Brain (organoid and tissue), 16 donors: ENCODE measurements at places on chromosomes 12 and 14. TPM values are rescaled to one million over a fixed set of nuclear protein-coding genes. Genes with fewer than 3 reads are reported as not detected.
A peak's percentile ranks its signal among the peaks of the same experiment; 100 is the strongest.

- DNase-seq = no peak
Observed at GRCh38 chr14:83909507-83909906, 1620.4 kb upstream of the FLRT2 start.

DNA sequence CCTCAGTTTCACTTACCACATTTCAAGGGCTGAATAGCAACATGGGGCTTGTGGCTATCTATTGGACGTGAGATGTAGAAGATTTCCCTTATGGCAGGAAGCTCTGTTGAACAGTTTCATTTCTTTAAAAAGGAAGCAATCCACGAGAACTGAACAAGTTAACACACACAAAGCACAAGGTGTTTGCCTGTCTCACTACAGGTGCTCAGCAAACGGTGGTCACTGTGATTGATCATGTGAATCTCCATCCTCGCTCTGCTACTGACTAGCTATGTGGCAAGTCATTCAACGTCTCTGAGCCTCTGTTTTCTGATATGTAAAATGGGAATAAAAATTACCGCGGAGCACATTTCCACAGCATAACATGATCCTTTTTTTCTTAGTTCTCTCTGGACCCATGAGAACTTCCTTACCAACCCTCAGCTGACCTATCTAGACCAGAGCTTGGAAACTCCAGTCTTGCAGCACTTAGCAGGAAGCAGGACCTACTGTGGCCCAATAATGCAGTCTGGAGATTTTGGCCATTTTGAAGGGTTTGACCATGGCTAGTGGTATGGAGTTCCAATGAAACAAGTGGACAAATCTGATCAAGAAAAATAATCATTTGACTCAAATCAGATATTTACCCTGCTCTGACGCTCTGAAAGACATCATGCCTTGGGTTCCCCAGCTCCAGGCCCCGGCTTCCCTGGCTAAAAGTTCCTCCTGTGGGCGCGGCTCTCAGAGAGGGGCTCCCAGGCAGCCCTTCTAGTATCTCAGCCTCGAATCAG is 278.8 kb downstream of the ZFP36L1 start:
- no peak for DNase-seq

GRCh38 chr14:38203929-38204718 is 3.6 kb upstream of the SSTR1 start:
- no peak for DNase-seq

GRCh38 chr12:2895511-2895910 is 4.8 kb downstream of the TULP3 start:
- DNase-seq = no peak

- no peak for DNase-seq
Observed at GRCh38 chr14:99759546-99759925, 33.7 kb upstream of the EML1 start.

GRCh38 chr14:59657769-59658168 is 81.2 kb upstream of the CCDC175 start:
- no peak for DNase-seq

DNA sequence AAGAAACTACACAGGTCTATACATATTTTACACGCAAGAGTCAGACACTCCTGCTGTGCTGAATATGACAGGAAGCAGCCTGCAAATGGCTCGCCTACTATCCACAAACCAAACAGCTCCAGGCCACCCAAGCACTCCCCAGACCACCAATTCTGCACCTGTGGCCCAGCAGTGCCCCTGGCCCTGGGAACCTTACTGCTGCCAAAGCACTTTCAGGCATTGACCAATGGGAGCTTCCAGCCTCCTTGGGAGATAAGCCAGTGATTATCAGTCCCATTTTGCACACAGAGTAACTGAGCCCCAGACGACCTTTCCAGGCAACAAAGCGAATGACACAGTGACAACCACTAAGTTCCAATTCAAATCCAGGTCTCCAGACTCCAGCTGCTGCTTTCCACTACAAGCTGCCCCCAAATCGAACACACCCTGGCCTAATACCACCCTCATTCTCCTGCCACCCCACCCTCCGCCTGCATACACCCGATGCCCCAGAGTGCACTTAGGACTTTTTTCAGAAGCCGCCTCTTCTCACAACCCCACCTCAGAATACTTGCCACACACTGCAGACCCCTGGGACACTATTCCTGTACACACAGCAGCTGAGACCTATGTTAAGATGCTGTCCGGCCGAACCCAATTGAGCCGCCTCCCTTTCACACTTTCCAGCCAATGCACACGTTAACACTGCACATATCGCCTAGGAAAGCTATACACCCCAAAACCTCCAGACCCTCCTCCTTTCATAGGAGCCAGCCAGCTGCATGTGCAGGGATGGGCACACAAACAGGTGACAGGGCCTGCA is 126.1 kb upstream of the PRMT8 start:
- DNase-seq = peak; percentile 30

DNA sequence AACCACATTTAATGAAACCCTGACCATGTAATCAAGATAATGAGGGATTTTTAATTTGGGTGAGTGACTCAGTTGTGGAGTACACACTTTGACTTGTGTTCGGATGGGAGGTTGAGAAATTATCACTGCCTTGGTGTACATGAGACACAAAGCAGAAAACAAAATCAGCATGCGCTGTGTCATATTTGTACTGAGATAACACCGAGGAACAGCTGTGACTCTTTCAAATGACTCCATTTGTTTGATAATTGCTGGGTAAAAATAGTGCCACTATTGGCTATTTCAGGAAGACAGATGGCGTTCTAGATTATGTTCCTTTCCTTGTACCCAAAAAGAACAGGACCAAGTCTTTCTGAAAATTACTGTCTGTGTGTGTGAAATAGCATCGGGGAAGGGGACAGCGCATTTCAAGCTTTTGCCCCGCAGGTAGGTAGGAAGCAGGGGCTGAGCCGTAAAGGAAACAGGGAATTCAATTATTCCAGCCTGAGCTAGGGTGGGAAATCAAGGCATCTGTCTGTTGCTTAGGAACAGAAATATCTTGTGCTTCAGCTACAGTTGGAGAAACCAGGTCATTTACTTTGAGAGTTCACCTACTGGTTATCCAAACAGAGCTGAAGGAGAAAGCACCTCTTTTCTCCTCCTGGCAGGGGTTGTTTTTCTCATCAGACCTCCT is 114.3 kb downstream of the SNAPC1 start:
- DNase-seq = peak; percentile 84

DNA sequence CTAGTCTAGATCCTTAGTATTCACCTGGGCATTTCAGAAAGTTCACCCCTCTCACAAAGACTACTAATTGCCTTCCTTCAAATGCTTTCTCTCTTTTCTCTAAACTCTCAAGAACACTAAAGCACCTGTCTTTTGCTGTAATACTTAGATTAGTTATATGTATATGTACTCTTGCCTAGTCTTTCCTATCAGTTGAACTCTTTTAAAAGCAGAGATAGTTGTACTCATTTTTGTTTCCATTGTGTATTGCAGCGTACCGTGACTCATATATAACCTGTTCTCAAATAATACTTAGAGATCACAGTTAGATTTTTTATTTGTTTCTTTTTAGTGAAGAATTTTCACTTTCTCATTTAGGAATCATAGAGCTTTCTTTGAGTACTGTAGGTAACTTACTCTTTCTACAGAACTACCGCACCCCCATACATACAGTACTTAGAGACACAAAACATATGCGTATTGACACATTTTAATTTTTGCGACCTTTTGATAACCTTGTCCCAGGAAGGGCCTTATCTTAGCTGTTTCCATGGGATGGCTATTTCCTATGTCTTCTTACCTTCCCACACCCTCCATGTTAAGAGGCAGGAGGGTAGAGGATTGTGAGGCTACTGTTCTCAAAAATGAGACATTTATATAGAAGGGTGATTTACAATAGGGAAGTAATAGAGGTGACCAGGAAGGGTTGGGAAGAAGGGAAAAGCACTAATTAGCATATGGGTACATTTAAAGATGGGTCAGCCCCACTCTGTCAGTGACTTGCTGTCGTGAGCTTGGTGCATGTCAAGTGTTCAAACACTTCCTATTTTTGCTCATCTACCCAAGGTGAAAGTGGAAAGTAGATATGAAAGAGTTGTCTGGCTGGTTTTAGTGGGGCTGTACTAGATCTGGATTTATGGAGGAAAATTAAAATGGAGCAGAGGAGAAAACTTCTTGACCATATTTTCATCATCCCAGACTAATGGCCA is 74.3 kb downstream of the PLEKHA5 start:
- no peak for DNase-seq

DNA sequence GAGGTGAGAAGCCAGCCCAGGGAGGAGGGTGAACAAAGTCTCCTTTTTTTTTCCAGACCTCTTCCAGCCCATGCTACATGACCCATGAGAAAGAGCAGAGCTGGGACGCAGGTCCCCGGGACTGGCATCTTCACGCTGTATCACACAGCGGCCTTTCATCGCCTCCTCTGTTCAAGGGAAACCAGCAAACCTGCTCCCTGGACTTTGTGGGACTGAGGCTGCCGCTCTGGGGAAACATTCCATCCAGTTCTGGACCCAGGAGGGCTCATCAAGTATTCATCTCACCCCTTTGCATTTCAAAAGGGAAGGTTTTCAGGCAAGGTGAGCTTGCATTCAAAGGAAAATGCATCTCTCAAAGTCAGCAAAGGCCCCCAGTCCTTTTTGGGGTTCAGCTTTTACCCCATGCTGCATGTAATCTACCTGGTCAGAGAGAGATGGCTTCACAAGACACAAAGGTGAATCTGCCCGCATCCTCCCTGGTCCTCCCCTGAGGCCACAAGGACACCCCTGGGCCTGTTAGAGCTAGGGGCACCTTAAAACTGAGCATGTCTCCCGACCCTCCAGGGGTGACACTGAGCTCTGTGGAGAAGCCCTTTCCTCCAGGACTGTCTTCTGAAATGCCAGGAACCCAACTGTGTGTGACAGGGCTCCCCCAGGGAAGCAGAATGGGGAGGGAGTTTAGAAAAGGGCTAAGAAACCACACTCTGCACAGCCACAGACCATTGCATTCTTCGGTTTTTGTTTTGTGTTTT is 21.2 kb upstream of the MEG3 start:
- DNase-seq = no peak

DNA sequence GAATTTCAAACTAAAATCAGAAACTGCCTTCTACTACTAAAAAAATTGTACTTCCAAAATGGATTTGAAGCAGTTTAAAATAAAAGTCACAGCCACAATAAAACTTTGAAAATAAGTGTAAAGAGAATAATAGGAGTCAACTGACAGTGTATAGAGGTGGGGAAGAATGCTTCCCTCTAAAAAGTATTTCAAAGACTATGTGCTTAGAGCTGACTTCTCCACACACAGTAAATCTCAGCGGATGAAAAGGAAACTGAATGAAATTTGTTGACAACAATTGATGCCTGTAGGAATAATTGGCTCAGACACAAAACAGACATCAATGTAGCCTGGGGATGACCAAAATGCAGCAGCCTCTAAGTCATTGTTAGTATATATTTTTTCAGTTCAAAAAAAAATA is 7.9 kb downstream of the IGF1 start:
- no peak for DNase-seq

- peak; percentile 2 for DNase-seq
Observed at GRCh38 chr12:3832738-3833137, 40.5 kb downstream of the PARP11 start.

GRCh38 chr14:91202234-91202974 is 42.1 kb downstream of the GPR68 start:
- DNase-seq = no peak

DNA sequence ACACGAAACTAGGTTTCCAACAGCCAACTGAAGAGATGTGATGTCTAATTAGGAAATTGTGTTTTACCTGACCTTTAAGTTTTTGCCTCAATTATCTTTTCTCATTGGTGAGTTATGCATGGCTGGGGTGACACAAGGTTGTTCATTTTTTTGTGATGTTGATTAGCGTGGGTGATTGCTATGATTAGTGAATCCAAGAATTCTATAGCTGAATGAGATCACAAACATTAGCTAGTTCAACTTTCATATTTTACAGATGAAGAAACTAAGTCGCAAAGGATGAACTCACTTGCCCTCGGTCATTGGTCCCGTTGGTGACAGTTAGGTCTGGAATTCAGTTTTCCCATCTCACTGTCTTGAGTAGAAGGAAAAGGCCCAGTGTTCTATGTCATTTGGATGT is 32.6 kb upstream of the LMNTD1 start:
- DNase-seq = no peak

DNA sequence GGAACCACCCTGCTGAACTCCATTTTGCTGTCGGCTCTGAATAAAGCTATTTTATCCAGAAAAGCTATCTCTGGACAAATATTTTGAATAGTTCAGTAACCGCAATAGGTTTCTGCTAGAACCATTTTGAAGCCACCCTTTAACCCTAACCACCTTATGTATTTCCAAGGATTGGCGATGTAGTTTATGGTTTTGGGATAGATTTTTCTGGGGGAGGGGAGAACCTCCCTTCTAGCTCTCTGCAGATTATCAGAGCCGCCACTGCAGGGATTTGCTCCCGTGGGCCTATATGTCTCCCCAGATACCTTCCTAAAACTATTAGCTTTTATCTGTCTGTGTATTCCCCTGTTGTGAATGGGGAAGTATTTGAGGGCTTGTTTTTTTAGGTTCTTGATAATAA is 1.8 kb upstream of the TUBA1B start:
- DNase-seq = no peak

- no peak for DNase-seq
Observed at GRCh38 chr12:20453756-20454310, 85.5 kb downstream of the PDE3A start.

- DNase-seq = no peak
Observed at GRCh38 chr14:87008965-87009364, 984.0 kb downstream of the GALC start.

DNA sequence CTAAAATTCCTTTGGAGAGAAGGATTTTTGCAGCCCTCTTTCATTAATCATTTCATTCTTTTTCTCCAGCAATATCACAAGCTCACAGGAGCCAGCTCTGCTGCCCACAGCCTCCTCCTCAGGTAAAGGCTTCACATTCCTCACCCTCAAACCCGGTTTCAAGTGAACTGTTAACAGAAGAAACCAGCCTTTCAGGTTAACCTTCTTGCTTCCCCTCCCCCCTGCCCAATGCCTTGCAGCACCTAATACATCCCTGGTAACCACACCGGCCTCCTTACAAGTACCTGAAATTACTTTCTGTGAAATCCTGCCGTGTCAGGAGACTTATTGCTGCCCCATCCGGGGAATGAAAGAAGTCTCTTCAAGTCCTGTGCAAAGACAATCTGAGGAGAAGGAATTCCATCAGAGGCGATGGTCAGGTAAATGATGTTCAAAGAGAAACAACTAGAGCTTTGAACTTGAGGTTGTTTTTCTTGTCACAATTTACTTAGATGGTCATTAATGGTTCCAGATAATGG is 111.2 kb downstream of the MYRFL start:
- no peak for DNase-seq

GRCh38 chr12:100458191-100458590 is 15.5 kb upstream of the NR1H4 start:
- DNase-seq = no peak

- peak; percentile 48 for DNase-seq
Observed at GRCh38 chr14:78848234-78848820, 678.2 kb downstream of the NRXN3 start.

GRCh38 chr12:39779768-39780340 is 160.3 kb upstream of the ABCD2 start:
- no peak for DNase-seq

- DNase-seq = no peak
Observed at GRCh38 chr12:7907009-7907408, 29.0 kb downstream of the SLC2A3 start.

Gene OTX2
- not detected for polyA plus RNA-seq

Gene MLH3
- polyA plus RNA-seq = 5.9 TPM

Gene GPRC5D
- not detected for polyA plus RNA-seq

Gene KRT3
- not detected for polyA plus RNA-seq

Gene CPSF2
- polyA plus RNA-seq = 23.9 TPM

Gene APOF
- polyA plus RNA-seq = not detected

Gene SLCO1B1
- not detected for polyA plus RNA-seq

Gene CELA1
- polyA plus RNA-seq = not detected

Gene DRAM1
- polyA plus RNA-seq = 0.90 TPM

Gene FAM90A1
- 0.29 TPM for polyA plus RNA-seq

Gene FOXN4
- 9.0 TPM for polyA plus RNA-seq

Gene CAPS2
- 5.3 TPM for polyA plus RNA-seq

Gene NRL
- 5.5 TPM for polyA plus RNA-seq
